Activated CD4-positive, alpha-beta T cell treated with anti-CD3 and anti-CD28 coated beads for 24 hours (primary cell): ENCODE measurements at places on chromosomes 7 and 10.

GRCh38 chr7:73567846-73568685 is 10.3 kb downstream of the TBL2 start:
- DNase-seq: no peak

GRCh38 chr10:22620929-22621328 is 93.4 kb downstream of the PIP4K2A start:
- DNase-seq: no peak

GRCh38 chr10:90598513-90598912 is 259.3 kb downstream of the HTR7 start:
- DNase-seq: no peak

- no peak for DNase-seq
Observed at GRCh38 chr7:23490357-23491135, 20.3 kb upstream of the IGF2BP3 start.

- DNase-seq: no peak
Observed at GRCh38 chr10:119025336-119025735, 4.2 kb upstream of the NANOS1 start.
